NCI-H1417 treated with DMSO at 0.1 percent for 48 hours (cell line): ENCODE measurements at places on chromosomes 16 and 17.
A peak's percentile ranks its signal among the peaks of the same experiment; 100 is the strongest.

DNA sequence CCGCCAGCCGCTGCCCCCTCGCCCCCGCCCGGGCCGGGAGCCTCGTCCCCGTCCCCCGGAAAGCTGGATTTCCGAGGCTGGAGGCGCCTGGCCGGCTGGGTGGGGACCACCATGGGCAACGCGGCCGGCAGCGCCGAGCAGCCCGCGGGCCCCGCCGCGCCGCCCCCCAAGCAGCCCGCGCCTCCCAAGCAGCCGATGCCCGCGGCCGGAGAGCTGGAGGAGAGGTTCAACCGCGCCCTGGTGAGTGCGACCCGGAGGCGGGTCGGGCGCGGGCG, 266 bp downstream of the FMNL1 start:
- DNase-seq = no peak

- DNase-seq = peak; percentile 54
These were observed 23.4 kb upstream of the ZFHX3 start for GRCh38 chr16:73071131-73071940.

DNA sequence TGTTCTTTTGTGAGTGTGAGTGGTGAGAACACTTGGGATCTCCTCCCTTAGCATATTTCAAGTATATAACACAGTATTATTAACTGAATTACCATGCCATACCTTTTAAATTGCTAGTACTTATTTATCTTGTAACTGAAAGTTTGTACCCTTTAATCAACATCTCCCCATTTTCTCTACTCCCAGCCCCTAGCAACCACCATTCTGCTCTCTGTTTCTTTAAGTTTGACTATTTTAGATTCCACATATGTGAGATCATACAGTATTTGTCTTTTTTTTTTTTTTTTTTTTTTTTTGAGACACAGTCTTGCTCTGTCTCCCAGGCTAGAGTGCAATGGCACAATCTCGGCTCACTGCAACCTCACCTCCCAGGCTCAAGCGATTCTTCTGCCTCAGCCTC, 117.6 kb upstream of the CACNG3 start:
- DNase-seq = no peak

DNA sequence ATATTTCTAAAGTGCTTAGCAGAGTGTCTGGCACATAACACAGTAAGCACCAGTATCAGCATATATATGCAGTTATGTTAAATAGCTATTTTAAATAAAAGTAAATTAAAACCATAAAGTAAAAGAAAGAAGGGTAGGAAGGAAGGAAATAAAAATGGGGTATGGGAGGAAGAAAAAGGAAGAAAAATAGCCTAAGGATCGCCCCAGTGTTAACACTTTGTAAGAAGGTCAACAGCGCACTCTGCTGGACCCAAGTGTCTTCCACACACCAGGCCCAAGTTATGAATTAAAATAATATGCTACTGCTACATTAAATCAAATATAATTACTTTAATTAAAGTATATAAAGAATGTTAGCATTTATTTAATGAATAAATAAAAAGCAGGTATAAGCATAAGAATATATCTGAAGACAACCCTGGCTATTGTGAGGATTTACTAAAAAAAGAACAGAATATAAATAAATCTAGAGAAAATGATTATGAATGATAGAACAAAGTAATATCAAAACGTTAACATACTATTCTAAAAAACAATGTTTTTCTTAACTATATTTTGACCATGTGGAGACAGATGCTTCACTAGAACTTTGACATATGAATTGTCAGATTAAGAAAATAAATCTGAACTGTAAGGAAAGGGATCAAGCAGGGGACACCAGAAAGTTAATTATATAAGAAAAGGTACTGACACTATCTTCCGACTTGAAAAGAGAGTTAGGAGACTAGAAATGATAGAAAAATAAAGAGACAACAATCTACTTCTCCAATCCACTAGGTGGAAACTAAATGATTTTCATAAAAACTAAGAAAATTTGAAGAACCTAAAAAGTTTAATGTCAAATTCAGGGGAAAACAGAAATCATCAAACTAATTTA, 25.9 kb downstream of the BRIP1 start:
- peak; percentile 11 for DNase-seq

DNA sequence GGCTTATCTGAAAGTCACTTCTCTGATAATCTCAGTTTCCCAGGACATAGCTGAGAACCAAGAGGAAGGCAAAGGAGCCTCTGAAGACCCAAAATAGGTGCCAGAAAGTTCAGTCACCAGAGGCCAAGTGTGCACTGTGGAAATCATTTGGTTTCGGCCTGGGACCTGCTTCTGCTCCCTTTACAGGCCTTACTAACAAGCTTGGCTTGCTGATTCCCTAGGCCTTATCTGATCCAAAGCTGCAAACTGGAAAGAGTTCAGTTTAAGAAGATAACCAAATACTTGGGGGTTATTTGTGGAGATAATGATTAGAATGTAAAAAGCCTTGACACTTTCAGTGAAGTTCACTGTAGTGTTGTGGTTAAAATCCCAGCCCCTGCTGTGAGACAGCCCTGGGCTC, 17.0 kb downstream of the ITGA3 start:
- no peak for DNase-seq

GRCh38 chr17:50311112-50311460, 34.8 kb upstream of the XYLT2 start:
- no peak for DNase-seq
